AG04449 (cell line): ENCODE measurements at places on chromosomes 12 and 14.

DNA sequence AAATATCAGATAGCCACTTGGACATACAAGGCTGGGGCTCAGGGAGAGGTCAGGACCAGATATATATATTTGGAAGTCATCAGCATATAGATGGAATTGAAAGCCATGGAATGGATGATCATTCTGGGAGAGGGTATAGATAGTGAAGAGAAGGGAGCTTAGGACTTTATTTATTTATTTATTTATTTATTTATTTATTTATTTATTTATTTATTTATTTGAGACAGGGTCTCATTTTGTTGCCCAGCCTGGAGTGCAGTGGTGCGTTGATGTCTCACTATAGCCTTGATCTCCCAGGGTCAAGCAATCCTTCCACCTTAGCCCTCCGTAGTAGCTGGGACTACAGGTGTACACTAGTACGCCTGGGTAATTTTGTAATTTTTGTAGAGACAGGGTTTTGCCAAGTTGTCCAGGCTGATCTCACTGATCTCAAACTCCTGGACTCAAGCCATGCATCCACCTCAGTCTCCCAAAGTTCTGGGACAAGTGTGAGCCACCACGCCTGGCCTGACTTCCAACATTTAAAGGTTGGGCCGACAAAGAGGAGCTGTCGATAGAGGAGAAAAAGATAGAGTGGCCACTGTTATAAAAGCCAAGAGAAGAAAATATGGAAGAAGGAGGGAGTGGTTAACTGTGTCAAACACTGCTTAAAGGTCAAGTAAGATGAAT lies 8.7 kb upstream of the INHBE start:
- DNase-seq, result no peak

- no peak for DNase-seq
Measured at GRCh38 chr12:14956024-14956891, 5.1 kb downstream of the ARHGDIB start.

GRCh38 chr14:77316872-77317301 lies 3.8 kb downstream of the POMT2 start:
- DNase-seq, result no peak

DNA sequence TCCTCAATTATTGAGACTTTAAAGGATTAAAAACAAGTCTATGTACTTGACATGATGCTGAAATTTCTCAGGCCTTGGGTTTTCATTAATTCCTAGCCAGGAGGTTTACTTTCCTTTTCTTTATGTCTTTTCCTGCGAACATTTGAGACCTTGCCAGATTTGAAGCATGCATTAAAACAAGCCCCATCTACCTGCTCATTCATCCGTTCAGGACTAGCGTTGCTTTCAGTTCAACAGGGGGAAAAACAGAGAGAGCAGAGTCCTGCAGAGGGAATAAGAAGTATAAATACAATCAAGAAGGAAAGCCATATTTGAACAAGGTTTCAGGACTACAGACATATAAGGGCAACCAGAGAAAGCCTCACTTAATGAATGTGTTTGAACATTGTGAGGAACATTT lies 542.4 kb downstream of the DIO2 start:
- DNase-seq, result no peak

DNA sequence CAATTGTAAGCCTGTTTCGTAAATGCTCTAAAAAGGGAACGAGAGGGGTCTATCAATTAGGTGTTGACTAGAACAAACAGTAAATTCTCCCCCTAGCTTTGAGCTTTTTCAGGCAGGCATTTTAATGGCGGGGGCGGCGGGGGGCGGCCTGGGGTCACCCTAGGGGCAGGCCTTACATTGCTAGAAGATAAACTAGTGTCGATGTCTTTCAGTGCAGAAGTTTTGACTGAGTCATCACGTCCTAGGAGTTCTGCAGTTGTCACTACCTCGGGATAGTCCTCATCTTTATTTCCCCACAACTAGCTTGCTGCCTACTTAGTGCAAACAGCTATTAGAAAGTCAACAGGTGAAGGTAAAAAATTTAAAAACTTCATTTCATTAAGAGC lies 1.6 kb downstream of the ATP6V1D start:
- no peak for DNase-seq

DNA sequence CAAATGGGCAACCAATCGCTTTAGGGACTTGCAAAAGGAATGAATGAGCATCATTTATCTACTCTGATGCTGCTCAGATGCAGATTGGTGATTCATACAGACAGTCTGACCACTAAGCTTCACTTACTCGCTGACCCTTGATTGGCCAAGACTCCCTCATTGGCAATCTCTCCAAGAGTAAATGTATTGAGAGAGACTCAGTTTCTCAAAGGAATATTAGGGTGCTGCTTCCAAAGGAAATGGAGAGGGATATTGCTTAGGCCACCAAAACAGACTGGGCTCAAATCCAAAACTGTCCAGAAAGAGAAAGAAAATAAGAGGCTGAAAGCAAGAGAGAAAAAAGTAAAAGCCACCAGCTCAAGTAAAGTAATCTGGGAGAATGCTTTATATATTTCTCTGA lies 785.2 kb downstream of the GALC start:
- no peak for DNase-seq
